Stimulated activated CD4-positive, alpha-beta T cell treated with anti-CD3 and anti-CD28 coated beads, Interleukin-4, amount 100 ng/mL, for 24 hours (primary cell): ENCODE measurements at places on chromosomes 11 and 22.

- DNase-seq: no peak
These were observed 101.9 kb downstream of the LRRC32 start for GRCh38 chr11:76568621-76569020.

DNA sequence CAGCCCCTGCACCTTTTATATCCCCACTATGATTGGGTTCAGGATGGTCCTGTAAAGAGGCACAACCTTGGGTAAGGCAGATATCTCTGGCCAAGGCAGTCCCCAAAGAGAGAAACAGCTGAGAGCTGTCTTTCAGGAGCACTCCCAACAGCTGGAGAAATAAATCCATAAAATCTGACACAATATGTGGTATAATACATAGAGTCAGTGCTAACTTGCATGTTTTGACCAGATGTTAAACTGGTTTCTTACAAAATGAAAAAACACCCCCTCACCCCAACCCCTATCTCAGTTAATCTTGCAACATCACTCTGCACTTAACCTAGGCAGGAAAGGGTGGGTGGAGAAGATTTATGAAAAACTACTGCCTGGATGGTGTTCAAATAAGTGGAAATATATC is 44.0 kb upstream of the C11orf87 start:
- DNase-seq: no peak

- DNase-seq: no peak
These were observed 4.8 kb upstream of the ARHGEF12 start for GRCh38 chr11:120331301-120331996.

- no peak for DNase-seq
These were observed 128.9 kb downstream of the CCDC34 start for GRCh38 chr11:27234043-27234668.

DNA sequence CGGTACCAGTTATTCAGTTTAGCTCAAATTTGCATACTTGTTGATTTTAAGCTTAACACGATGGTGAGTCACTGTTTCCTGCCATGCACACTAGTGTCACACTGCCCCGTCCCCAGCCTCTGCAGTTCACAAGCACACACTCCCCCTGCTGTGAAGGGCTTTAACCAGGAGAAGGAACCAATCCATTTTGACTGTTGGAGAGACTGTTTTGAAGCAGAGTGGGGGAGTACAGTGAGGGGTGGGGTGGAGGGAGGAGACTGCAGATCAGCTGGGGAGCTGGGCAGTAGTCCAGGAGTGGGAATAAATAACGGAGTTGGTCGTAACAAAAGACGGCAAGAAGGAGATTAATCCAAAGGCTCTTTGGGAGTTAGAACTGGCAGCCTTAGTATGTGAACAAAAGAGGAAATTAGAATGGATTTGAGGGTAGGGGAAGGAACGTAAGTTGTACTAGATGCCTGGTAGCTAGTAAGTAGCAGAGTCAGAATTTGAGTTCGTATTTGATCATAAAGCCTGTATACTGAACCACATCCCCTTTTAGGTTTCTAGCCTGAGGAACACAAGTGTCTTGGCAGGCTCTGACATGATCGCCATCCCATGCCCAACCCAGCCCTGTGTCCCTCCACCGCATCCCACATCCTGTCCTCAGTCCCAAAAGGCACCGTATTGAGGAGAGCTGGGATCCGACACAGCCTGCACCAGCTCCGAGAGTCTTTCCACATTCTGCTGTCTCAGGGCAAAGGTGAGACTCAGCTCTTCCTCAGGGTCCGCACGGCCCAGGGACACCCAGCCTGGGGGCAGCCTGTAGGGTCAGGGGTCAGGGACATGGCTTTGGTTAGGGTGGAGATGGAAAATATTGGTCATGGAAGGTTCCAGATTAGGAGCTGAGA is 862 bp downstream of the TPP1 start:
- DNase-seq: peak; percentile 74

- peak; percentile 75 for DNase-seq
These were observed 2.1 kb upstream of the CPT1A start for GRCh38 chr11:68843703-68844312.

- no peak for DNase-seq
These were observed 545 bp upstream of the ZDHHC13 start for GRCh38 chr11:19116276-19116970.
